ENCODE measurements at places on chromosomes 16 and 17.
A peak's percentile ranks its signal among the peaks of the same experiment; 100 is the strongest.

GRCh38 chr17:39765175-39765574 is 27.4 kb downstream of the GRB7 start:
- no peak for DNase-seq

DNA sequence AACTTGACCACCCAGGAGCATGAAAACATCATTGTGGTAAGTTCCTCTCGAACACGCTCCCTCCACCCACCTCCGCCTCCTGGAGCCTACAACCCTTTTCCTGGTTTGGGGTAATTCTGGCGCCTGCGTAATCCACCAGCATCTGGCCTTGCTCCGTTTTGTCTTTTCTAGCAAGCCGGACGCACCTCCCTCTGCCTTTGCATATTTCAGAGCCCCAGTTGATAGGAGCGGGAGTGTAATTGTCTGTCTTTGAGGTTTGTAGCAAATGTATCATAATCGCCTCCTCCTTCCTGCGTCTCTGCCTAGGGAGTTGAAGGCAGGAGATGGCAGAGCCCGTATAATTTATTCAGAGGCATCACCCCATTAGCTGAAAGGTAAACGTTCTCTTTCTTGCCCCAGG is 121.3 kb upstream of the PLCG2 start:
- no peak for DNase-seq

GRCh38 chr17:73311428-73311780 is 397 bp downstream of the CDC42EP4 start:
- no peak for DNase-seq

GRCh38 chr16:18059577-18059976 is 277.0 kb downstream of the NPIPA8 start:
- no peak for DNase-seq

- peak; percentile 3 for DNase-seq
Observed at GRCh38 chr16:85616607-85617321, 3.6 kb downstream of the GSE1 start.

GRCh38 chr16:55367301-55367811 is 43.4 kb downstream of the IRX6 start:
- DNase-seq, result no peak

GRCh38 chr17:1173432-1174262 is 6.1 kb downstream of the ABR start:
- no peak for DNase-seq

- no peak for DNase-seq
Observed at GRCh38 chr16:84614968-84615813, 2.7 kb downstream of the COTL1 start.

DNA sequence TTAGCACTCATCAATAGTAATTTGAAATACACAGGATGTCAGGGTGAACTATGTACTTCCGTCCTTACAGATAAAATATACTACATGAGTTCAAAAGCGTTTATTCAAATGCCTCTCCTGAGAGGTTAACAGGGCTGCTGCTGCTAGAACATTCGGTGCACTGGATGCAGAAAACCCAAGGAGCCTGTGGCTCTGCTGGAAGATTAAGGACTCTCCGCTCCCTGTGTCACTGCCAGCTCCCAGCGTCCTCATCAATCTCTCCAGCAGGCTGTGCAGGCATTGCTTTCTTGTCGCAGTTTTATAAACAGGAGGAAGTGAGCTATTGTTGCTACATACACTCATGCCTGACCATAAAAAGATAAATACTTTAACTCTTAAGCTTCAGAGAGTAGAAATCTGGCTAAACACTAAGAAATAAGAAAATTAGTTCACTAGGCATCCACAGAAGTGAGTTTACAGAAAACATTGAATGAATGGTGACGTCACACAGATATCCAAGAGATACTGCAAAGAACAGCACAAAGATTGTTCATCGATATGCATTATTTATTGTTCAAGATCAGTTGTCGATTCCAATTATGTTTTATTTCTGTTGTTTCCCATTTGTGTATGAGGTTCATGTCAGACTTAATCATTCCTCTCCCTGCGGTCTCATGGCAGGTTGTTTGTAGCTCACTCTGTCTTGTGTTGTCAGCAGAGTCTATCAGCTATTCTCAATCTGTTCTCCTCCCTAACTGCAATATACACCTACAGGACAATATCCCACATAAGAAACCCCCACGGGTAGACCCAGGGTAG is 127.9 kb upstream of the MON1B start:
- no peak for DNase-seq

GRCh38 chr16:20846030-20846429 is 39.7 kb downstream of the REXO5 start:
- no peak for DNase-seq

DNA sequence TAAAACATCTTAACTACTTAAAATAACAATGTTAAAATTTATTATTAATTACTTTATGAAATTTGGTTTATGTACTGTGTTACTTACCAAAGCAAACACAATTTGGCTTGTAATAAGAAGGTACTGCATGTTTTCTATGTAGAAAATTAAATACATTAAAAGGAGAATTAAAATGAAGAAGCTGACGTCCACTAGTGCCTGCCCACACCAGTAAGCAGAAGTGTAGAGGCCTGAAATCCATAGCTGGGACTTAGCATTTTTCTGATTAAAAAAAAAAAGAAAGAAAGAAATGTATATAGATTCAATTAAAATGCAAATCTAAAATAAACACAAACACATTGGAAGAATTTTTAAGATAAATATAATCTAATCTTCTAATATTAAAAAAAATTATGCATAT is 35.8 kb upstream of the ABCA9 start:
- no peak for DNase-seq

- DNase-seq, result no peak
Observed at GRCh38 chr17:59870482-59870881, 22.3 kb downstream of the TUBD1 start.

DNA sequence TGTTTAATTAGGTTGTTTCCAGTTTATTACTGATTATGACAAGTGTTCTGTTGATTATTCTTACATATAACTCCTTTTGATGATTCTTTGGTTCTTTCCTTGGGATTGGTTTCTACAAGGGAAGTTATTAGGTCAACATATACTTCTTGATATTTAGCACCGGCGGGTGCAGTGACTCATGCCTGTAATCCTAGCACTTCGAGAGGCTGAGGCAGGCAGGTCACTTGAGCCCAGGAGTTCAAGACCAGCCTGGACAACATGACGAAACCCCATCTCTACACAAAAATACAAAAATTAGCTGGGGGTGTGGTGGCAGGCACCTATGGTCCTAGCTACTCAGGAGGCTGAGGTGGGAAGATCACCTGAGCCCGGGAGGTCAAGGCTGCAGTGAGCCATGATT is 120.2 kb upstream of the HAS3 start:
- DNase-seq, result no peak

GRCh38 chr17:5587438-5588032 is 3.2 kb upstream of the NLRP1 start:
- DNase-seq, result peak; percentile 30

DNA sequence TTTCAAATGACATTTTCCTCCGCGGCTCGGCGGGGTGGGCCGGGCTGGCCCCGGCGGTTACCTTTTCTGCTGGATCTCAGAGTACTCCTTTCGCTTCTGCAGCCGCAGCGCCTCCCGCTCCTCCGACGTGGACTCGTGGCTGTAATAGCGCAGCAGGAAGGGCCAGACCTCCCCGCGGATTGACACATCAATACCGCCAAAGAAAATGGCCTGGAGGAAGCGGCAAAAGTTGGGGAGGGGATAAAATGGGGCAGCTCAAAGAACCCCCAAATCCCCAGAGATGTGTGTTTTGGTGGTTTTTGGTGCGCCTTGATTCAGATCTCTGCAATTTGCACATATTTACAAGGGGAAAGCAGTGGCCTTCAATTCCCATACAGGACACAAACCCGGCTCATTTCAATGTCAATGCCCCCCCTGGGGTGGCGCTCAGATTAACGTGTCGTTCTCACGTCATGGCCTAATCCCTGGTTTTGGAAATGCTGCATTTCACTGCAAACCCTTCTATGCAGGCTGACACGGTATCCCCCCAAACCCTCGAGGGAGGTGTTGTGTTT is 85.9 kb downstream of the TBC1D16 start:
- no peak for DNase-seq

- DNase-seq, result no peak
Observed at GRCh38 chr16:70399381-70399780, 39.5 kb downstream of the ST3GAL2 start.

GRCh38 chr17:78419970-78420815 is 41.7 kb downstream of the PGS1 start:
- DNase-seq, result no peak

GRCh38 chr17:55340686-55341085 is 75.9 kb downstream of the HLF start:
- DNase-seq, result no peak

DNA sequence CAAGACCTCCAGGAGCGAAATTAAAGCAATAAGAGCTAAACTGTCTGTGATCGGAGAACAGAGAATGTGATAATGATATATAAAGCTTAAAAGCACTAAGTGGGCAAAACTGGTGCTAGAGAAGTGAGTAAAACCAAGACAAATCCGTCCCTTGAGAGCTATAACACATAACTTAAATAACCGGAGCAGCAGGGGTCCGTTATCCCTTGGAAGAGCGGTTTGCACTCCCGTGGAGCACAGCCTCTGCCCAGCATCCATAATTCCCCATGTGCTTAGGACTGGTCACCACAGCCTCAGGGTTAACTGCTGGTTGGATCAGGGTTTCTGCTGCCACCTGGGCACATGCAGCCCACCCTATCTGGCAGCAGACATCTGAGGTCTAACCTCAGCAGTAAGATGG is 489.0 kb downstream of the NPIPA7 start:
- no peak for DNase-seq

DNA sequence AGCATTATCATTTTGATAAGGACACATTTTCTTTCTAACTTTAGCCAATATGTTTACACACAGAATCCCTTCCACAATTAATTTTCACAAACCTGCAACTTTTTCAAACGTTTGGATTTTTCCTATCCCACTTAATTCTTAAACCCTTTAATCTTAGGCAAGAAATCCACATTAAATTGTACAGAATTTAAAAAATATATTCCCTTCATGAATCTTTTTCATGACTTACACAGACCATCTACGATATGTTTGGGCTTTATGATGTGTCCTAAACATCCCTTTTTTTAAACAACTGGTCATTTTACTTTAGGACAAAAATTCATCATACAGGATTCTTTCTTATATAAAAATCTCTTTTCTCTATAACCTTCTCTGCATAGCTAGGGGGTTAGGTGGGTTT is 241.5 kb upstream of the CNTNAP4 start:
- DNase-seq, result no peak

GRCh38 chr17:76076146-76076764 is 1.7 kb downstream of the GALR2 start:
- no peak for DNase-seq

DNA sequence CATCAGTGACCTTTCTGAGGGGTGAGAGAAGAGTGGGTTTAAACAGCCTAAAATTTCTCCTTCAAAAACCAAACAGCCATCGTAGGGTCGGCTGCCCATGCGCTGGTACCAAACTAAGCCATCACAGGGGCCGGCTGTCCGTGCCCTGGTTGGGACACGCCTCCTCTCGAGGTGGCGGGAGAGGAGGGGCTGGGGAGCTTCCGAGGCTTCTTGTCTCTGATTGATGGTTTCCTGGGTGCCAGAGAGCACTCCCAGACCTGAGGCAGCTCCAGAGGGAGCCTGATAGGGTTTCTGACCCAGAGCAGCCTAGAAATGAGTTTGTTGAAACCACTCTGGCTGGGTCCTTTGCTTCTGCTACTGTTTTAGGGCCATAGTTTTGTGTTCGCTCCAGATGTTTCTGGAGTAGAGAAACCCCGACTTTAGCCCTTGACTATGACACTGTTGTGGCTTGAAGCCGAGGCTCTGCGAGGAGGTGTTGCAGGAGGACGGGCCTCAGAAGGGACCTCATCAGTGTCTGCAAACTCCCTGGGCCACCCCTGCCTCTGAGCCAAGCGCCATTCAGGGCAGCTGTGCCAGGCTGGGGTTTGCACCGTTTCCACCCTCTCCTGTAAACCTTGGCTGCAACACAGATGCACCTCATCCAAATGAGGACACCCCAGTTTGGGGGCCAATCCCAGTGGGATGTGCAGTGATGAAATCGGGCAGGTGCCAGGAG is 6.2 kb downstream of the ZNF276 start:
- DNase-seq, result no peak

GRCh38 chr17:49996121-49996494 is 1.1 kb upstream of the DLX3 start:
- no peak for DNase-seq

DNA sequence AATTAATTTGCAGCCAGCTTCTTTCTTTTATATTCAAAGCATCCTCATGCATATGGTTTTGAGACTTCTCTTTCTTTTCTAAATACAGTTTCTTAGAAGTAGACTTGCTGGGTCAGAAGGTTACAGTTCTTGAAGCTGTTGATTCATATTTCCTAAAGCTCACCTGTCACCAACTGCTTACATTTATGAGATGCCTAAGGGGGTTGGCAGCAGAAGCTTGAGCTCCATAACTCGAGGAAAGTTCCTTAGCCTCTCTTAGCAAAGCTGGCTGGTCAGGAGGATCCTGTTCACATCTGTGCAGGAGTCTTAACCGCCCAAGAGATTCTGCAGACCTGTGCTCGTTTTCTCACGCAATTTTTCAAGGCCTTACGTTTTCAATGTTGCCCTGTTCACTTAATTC is 218.8 kb downstream of the SNX29 start:
- DNase-seq, result no peak

GRCh38 chr17:79811011-79811867 is 14.4 kb upstream of the CBX8 start:
- DNase-seq, result no peak

DNA sequence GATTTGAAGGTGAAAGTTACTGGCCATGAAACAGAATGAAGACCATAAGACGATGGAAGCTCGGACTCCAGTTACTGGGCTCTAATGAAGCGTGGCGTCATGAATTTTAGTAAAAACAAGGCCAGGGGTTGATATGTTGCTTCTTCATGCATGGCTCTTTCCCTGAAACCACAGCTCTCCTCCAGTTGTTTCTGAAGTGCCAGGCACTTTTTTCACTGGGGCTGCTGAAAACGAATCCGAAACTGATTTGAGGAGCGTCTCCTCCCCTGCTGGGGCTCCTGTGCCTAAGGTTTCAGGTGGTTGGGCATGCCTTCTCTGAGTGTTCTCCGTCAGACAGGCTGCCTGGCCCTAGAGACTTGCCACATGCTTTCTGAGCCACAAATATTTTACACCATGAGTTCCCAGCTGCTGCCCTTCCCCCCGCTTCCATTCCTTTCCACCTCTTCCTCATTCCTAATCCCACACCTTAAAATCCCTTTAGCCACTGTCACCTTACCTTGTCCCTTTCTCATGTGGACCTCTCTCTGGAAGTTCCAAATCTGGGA is 3.7 kb upstream of the MYL4 start:
- peak; percentile 73 for DNase-seq

DNA sequence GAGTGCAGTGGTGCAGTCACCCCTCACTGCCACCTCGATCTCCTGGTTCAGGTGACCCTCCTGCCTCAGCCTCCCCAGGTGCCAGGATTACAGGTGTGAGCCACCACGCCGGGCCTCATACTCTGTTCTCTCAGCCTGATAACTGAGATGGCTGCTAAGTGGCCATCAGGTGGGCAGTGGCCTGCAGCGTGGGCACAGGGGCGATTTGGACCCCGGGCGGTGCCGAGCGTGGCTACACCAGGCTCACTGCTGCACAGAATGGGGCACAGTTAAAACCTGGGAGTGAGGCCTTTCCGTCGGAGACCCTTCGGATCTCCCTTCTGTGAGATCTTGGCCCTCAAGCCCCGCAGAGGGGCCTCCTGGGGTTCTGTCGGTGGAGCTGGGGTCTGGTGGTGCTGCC is 11.5 kb downstream of the CACNA1H start:
- no peak for DNase-seq

- no peak for DNase-seq
Observed at GRCh38 chr17:79306424-79307318, 232.0 kb downstream of the ENGASE start.

GRCh38 chr17:39999067-39999466 is 16.2 kb upstream of the CSF3 start:
- DNase-seq, result no peak
